H1 (cell line): ENCODE measurements at places on chromosomes 2 and 18. TPM values are rescaled to one million over a fixed set of nuclear protein-coding genes. Genes with fewer than 3 reads are reported as not detected.

GRCh38 chr2:213764849-213765248 lies 480.6 kb downstream of the SPAG16 start:
- no peak overlapping the region for H3K4me3 ChIP-seq
- no peak overlapping the region for H3K27ac ChIP-seq
- no peaks in the 10 kb centered on the region for H3K4me1 ChIP-seq
- H3K27me3 ChIP-seq: no peaks in the 10 kb centered on the region
- no peaks in the 10 kb centered on the region for H3K36me3 ChIP-seq
- DNase-seq: no peak

- peaks cover 16% of the 10 kb centered on the region for H3K4me1 ChIP-seq
- DNase-seq: no peak
- H3K27ac ChIP-seq: no peak overlapping the region
- H3K36me3 ChIP-seq: no peaks in the 10 kb centered on the region
- peak overlapping the region; percentile 59 for H3K4me3 ChIP-seq
Measured at GRCh38 chr2:96115631-96116423, 544 bp downstream of the ADRA2B start.

GRCh38 chr2:129777146-129777545 lies 202.3 kb upstream of the RAB6C start:
- DNase-seq: no peak
- H3K36me3 ChIP-seq: no peaks in the 10 kb centered on the region

- peaks cover 13% of the 10 kb centered on the region for H3K4me1 ChIP-seq
- no peaks in the 10 kb centered on the region for H3K27me3 ChIP-seq
- no peak overlapping the region for H3K4me3 ChIP-seq
- no peak for DNase-seq
Measured at GRCh38 chr2:96823198-96823597, 7.1 kb downstream of the CNNM3 start.

GRCh38 chr2:156427074-156427473 lies 9.1 kb upstream of the GPD2 start:
- H3K36me3 ChIP-seq: no peaks in the 10 kb centered on the region; the same call in 1 of the 2 replicates
- H3K27ac ChIP-seq: no peak overlapping the region
- no peak for DNase-seq
- no peaks in the 10 kb centered on the region for H3K27me3 ChIP-seq

DNA sequence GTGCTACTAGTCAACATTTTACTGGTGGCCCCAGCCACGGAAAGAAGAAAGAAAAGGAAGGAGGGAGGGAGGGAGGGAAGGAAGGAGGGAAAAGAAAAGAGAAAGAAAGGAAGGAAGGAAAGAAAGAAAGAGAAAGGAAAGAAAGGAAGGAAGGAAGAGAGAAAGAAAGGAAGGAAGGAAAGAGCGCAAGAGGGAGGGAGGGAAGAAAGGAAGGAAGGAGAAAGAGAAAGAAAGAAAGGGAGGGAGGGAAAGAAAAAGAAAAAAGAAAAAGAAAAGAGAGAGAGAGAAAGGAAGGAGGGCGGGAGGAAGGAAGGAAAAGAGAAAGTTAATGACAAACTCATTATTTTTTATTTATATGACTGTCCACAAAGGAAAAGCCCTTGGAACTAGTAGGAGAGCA lies 34.9 kb upstream of the SLC35G4 start:
- no peak overlapping the region for H3K4me3 ChIP-seq
- DNase-seq: no peak
- H3K27me3 ChIP-seq: no peaks in the 10 kb centered on the region
- no peaks in the 10 kb centered on the region for H3K36me3 ChIP-seq

DNA sequence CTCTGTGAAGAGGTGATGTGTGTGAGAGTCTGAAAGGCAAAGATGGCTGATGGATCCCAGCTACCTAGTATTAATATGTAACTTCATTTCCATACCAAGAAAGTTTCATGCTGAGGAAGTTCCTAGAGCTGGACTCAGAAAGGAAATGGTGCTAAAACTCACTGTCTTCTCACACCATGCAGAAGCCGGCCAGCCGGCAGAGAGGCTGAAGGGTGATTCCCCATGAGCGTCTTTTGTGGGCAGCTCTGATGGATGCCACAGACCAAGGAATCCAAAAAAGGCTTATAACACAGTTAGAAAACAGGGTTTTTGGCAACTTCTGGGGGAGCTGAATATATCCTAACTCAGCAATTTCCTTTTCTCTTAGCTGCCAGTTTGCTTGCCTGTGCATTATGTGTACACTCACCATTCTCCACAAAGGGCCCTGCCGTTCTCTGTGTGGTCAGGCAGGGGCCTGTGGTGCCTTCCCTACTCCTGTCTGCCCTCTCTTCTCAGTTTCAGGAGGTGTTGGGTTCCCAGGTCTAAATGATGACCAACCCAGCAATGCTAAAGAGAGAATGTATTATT lies 289.4 kb downstream of the MTX2 start:
- no peak for DNase-seq
- peaks cover 8% of the 10 kb centered on the region for H3K27me3 ChIP-seq
- no peaks in the 10 kb centered on the region for H3K36me3 ChIP-seq
- no peak overlapping the region for H3K27ac ChIP-seq

GRCh38 chr2:234954551-234954992 lies 2.8 kb downstream of the SH3BP4 start:
- 0 out of 2 replicates have a peak overlapping the region, but pooled peaks have one; percentile 11 for H3K27ac ChIP-seq
- peak overlapping the region; percentile 89 for H3K4me3 ChIP-seq
- DNase-seq: no peak
- H3K4me1 ChIP-seq: peaks cover 19% of the 10 kb centered on the region
- peaks cover 12% of the 10 kb centered on the region for H3K27me3 ChIP-seq
- H3K36me3 ChIP-seq: no peaks in the 10 kb centered on the region

DNA sequence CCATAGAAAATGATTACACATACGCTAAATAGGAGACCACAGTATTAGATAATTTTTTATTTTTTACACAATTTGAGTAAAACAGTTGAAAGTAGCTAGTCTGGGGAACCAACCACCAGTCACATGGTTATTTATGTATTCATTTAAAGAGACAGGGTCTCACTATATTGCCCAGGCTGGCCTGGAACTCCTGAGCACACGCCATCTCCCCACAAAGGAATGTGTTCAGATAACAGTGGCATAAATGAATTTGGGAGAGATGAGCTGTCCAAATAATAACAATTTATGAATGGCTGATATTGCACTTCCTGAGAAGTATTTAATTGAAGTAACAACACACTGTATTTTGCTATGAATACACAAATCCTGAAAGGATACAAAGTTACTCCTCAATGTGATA lies 39.7 kb downstream of the KIDINS220 start:
- no peak overlapping the region for H3K4me3 ChIP-seq
- H3K36me3 ChIP-seq: peaks cover 4% of the 10 kb centered on the region; the same call in 1 of the 2 replicates
- DNase-seq: no peak
- no peaks in the 10 kb centered on the region for H3K4me1 ChIP-seq
- no peak overlapping the region for H3K27ac ChIP-seq

- H3K4me3 ChIP-seq: no peak overlapping the region
- no peaks in the 10 kb centered on the region for H3K36me3 ChIP-seq
- H3K4me1 ChIP-seq: no peaks in the 10 kb centered on the region
- H3K27ac ChIP-seq: no peak overlapping the region
- DNase-seq: no peak
Measured at GRCh38 chr2:112257575-112257974, 2.7 kb upstream of the ZC3H8 start.

- DNase-seq: no peak
- no peak overlapping the region for H3K4me3 ChIP-seq
- no peaks in the 10 kb centered on the region for H3K36me3 ChIP-seq
- no peak overlapping the region for H3K27ac ChIP-seq
Measured at GRCh38 chr2:233764761-233765160, 4.7 kb downstream of the UGT1A1 start.

- no peaks in the 10 kb centered on the region for H3K36me3 ChIP-seq
- H3K27ac ChIP-seq: no peak overlapping the region
- no peaks in the 10 kb centered on the region for H3K27me3 ChIP-seq
- H3K4me1 ChIP-seq: no peaks in the 10 kb centered on the region
Measured at GRCh38 chr2:68809324-68810240, 61.6 kb downstream of the BMP10 start.

- no peak overlapping the region for H3K27ac ChIP-seq
- H3K36me3 ChIP-seq: no peaks in the 10 kb centered on the region
- no peak overlapping the region for H3K4me3 ChIP-seq
Measured at GRCh38 chr2:173232956-173233744, 121.5 kb upstream of the CDCA7 start.

DNA sequence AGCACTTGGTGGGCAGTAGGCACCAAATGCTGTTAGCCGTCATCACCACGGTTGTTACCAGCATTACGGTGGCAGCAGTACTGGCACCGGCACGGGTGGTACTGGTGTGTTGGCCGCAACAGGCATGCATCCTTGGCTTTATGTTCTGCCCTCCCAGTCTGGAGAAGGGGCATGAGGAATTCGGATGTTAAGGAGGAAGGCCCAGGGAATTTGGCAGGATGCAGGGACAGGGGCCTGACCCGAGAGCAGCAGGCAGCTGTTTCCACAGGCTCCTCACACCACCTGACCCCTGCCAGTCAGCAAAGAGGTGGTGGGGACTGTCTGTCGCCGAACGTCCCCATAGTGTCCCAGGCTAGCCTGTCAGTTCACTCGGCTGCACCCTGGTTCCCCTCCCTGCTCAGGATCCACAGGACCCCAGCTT lies 79.0 kb downstream of the EDAR start:
- H3K4me1 ChIP-seq: no peaks in the 10 kb centered on the region
- H3K27ac ChIP-seq: no peak overlapping the region
- H3K36me3 ChIP-seq: no peaks in the 10 kb centered on the region
- H3K4me3 ChIP-seq: no peak overlapping the region

DNA sequence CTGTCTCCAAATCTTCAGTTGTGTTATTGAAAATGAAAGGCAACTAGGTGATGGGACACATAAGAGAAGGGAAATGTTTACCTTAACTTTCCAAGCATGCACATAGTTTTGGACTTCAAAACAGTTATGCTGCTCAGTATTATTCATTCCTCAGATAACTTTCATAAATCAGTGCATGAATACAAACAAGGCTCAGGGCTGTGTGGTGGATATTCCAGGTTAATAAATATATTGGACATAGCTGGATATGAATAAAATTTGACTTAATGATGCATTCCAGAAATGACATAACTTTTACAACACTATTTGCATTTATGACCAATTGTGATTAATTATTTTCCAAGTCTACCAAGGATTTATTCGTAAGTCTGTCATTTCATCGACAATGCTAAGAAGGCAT lies 301.2 kb upstream of the ZNF804A start:
- H3K27me3 ChIP-seq: no peaks in the 10 kb centered on the region
- H3K27ac ChIP-seq: no peak overlapping the region
- no peak for DNase-seq
- H3K4me1 ChIP-seq: no peaks in the 10 kb centered on the region
- H3K36me3 ChIP-seq: no peaks in the 10 kb centered on the region

The KLHL29 gene
- total RNA-seq: 4.3 and 4.7 TPM in 2 replicates

The UGT1A10 gene
- total RNA-seq: not detected in 2 replicates

The RAB6C gene
- total RNA-seq: 0.09 TPM in 1 of 2 replicates, not detected in the other

The CFAP65 gene
- total RNA-seq: 0.13 and 0.19 TPM in 2 replicates

The TCF7L1 gene
- total RNA-seq: 108 and 110 TPM in 2 replicates

The HJURP gene
- total RNA-seq: 56.6 and 60.5 TPM in 2 replicates

The MC4R gene
- not detected in 2 replicates for total RNA-seq

The FKBP7 gene
- total RNA-seq: 4.8 and 7.0 TPM in 2 replicates

The TUBA3E gene
- not detected in 2 replicates for total RNA-seq

The PDE1A gene
- 0.15 and 0.34 TPM in 2 replicates for total RNA-seq

The PARD3B gene
- total RNA-seq: 4.9 and 5.7 TPM in 2 replicates

The IL37 gene
- total RNA-seq: not detected in 2 replicates
